ENCODE measurements at places on chromosomes 1 and 21.

DNA sequence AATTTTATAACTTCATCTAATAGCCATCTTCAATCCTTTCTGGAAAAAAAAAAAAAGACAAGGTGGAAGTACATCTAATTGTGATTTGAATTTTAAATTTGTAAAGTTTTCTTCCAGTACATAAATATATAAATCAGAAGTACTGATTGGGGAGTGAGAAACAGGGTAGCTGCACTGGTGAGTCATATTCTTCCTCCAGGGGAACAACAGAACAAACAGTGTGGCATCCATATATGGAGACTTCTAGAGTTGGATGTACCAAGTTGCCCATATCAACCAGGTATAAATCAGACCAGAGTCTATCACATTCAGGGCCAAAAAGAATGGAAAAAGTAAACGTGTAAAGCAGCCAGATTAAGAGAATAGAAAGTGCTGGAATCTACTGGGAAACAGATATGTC lies 66.0 kb upstream of the NRIP1 start:
- H3K27ac ChIP-seq = no peak overlapping the region
- H3K4me1 ChIP-seq = no peaks in the 10 kb centered on the region
- no peaks in the 10 kb centered on the region for H3K36me3 ChIP-seq
- H3K4me3 ChIP-seq = no peak overlapping the region

DNA sequence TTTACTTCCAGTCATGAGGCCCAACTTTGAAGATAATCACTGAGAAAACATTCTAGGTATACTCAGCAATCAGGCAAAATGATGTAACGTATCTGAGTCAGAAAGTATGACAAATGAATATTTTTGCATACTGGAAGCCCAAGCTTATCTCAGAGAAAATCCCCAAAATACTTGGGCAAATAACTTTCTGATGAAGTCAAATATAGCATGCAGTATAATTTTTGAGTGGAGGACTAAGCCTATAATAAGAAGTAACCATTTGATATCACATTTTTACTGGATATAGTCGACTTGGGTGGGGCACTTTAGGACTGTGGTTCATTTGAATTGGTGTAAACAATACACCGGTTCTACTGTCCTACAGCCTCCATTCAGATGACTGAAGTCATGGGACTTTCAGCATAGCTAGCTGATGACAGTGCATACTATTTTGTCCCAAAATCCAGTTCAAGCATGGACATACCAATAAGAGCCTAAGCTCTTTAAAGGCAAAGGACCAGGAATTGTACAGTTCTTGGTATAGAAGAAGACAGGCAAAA lies 2.3 kb upstream of the GADD45A start:
- no peak for DNase-seq
- H3K4me3 ChIP-seq = no peak overlapping the region
- H3K4me1 ChIP-seq = peaks cover 5% of the 10 kb centered on the region
- H3K27ac ChIP-seq = peak overlapping the region; percentile 16
- no peaks in the 10 kb centered on the region for H3K36me3 ChIP-seq

DNA sequence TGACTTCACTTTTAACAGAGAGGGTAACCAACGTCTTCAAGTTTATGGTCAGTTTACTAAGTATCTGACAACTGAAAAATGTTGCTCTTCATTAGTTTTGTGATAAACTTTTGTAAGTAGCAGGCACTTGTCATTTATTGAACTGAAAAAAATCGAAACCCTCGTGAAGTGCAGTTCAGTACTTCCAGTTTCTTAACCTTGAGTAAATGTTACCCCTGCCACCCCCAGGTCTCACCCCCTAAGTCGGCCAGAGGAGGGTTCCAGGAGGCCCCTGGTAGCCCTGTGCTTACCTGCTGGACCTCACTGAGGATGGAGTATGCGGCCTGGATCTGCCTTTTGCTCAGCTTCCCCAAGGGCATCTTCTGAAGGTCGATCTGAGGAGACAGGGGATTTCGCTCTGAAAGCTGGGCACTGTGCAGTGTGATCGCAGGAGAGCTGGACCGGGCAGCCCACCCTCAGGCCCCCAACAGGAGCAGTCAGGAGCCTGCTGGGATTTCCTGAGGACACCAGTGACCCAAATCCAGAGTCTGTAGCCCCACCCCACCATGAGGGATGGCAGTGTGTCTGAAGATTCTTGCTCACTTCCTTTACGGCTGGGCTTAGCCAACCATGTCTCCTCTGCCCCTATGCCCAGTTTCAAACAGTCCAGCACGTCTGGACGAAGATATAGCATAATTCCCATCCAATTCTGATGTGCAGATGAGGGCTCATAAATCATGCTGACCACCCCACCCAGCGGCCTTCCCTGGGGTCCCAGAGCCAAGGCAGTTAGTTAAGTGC lies 37.6 kb downstream of the PARP1 start:
- H3K36me3 ChIP-seq = peaks cover 13% of the 10 kb centered on the region
- H3K4me3 ChIP-seq = no peak overlapping the region
- DNase-seq = no peak
- H3K4me1 ChIP-seq = no peaks in the 10 kb centered on the region
- H3K27me3 ChIP-seq = no peaks in the 10 kb centered on the region

- no peaks in the 10 kb centered on the region for H3K27me3 ChIP-seq
- H3K4me3 ChIP-seq = no peak overlapping the region
- DNase-seq = no peak
- H3K27ac ChIP-seq = no peak overlapping the region
- H3K4me1 ChIP-seq = no peaks in the 10 kb centered on the region
These were observed 22.0 kb downstream of the HHIPL2 start for GRCh38 chr1:222525951-222526350.

- no peaks in the 10 kb centered on the region for H3K27me3 ChIP-seq
- H3K4me1 ChIP-seq = no peaks in the 10 kb centered on the region
- H3K36me3 ChIP-seq = no peaks in the 10 kb centered on the region
- peak overlapping the region; percentile 3 for H3K27ac ChIP-seq
These were observed 8.1 kb downstream of the NCF2 start for GRCh38 chr1:183582021-183582713.

DNA sequence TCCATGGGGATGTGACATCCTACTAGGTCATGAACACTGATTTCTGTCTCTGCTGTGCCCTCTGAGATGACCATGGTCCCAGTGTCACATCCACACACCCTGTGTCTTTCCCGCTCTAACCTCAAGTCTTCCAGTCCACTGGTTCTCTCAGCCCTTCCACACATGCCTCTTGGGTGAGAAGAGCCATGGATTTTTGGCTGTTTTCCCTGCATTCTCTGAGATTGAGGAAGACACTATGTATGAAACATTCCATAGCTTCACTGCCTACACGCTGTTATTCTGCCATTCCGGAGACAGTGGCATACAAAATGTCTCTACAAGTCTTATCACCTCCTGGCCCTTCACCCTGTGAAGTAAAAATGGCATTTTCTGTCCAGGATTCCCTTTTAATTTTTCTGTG lies 247.3 kb downstream of the BACH1 start:
- no peaks in the 10 kb centered on the region for H3K36me3 ChIP-seq
- no peak overlapping the region for H3K27ac ChIP-seq
- H3K4me1 ChIP-seq = no peaks in the 10 kb centered on the region

- no peaks in the 10 kb centered on the region for H3K27me3 ChIP-seq
- DNase-seq = no peak
- H3K36me3 ChIP-seq = no peaks in the 10 kb centered on the region
- H3K27ac ChIP-seq = peak overlapping the region; percentile 62
- peaks cover 10% of the 10 kb centered on the region for H3K4me1 ChIP-seq
These were observed 173.0 kb downstream of the NFIA start for GRCh38 chr1:61255358-61255703.

DNA sequence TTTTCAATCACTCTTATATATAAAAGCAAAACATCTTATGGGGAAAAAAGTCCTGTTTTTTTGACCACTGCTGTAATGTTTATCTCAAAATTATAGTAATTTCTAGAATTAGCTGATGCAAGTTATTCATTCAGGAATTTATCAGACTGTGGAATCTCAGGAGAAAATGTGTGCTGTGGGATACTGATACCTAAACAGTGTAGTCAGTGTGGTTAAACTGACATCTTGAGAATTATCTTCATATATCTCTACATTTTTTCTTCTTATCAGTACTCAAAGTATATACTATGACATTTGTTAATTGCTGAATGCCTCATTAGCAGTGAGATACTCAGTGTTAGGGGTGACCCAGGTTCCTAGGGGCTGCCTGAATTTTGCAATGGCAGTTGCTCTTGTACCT lies 839.3 kb downstream of the KCNT2 start:
- no peaks in the 10 kb centered on the region for H3K36me3 ChIP-seq
- DNase-seq = no peak
- no peaks in the 10 kb centered on the region for H3K4me1 ChIP-seq
- H3K27me3 ChIP-seq = no peaks in the 10 kb centered on the region
- no peak overlapping the region for H3K4me3 ChIP-seq

DNA sequence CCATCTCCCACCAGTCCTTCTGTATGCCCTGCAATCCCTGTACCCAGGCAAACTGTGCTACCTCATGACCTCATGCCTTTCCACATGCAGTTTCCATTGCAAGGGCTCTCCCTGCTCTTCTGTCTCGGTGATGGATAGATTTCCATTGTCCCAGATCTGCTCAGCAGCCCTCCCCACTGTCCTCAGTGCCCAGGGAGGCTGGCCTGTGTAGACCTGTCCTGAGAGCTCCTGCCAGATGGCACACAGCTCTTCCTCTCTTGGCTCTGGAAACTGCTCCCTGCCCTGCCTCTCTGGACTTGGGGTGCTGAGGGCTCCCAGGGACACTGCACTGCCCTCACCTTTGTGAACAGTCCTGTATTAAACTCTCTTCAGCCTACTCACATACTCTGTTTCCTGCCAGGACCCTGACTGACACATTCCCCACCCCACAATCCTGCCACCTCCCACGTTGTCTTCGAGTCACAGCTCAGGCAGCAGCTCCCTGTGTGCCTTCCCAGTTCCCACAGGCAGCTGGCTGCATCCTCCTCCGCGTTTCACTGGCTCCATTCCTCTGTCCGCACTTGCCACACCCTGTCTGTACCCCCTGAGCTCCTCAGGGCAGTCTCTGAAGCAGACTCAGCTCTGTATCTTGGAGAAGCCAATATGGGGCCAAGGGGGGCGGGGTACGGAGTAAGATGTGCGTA lies 57.0 kb downstream of the SPATA46 start:
- H3K4me3 ChIP-seq = peak overlapping the region; percentile 5
- H3K36me3 ChIP-seq = no peaks in the 10 kb centered on the region
- peak; percentile 86 for DNase-seq
- H3K27ac ChIP-seq = peak overlapping the region; percentile 50

DNA sequence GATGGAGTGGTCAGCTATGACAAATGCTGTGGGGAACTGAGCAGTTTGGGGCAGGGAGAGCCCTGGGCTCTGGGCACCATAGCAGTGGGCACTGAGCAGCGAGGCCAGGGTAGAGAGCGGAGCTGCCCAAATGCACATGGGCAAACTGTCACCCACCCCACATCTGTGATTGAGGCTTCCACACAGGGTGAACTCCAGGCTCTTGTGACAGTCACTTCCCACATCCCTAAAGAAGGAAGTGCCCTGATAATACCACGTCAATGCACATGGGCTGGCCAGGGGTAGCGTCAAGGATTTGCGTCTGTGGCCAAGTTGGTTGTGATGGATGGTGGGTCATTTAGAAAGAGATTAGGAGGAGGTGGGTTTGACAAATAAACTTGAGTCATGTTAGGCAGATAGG lies 2.6 kb upstream of the GUCA2B start:
- H3K27me3 ChIP-seq = no peaks in the 10 kb centered on the region
- H3K4me3 ChIP-seq = no peak overlapping the region
- DNase-seq = no peak
- no peaks in the 10 kb centered on the region for H3K36me3 ChIP-seq

DNA sequence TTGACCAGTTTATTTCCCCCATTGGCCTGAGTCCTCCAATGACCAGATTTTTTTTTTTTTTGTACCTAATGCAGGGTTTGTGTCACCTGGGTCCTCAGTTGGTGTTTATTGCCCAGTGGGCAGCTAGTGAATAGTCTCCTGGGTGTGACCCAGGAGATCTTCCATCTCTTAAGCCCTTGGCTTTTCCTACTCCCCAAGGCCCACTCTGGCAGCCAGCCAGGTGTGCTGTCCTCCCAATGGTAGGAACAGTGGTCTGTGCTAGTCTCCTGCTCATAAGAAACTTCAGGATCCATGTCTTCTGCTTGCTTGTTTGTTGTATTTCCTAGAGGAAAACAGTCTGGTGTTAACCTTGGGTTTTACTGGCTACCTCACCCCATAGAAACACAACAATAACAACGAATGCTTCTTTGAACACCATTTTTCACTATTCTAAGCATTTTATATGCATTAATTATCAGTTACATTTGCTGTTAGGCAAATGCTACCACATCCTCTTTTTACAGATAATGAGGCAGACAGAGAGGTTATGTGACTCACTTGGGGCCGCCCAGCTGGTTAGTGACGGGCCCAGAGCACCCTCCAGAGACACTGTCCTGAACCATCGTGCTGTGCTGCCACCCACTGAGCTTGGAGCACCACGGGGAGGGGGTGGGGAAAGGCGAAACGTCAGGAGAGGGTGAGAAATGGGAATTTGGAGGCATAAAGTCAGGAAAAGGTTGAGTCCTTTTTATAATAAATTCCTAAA lies 107.5 kb downstream of the HIVEP3 start:
- H3K27ac ChIP-seq = no peak overlapping the region
- H3K36me3 ChIP-seq = no peaks in the 10 kb centered on the region
- no peaks in the 10 kb centered on the region for H3K4me1 ChIP-seq
- no peak for DNase-seq

- H3K4me3 ChIP-seq = no peak overlapping the region
- H3K27ac ChIP-seq = no peak overlapping the region
- H3K4me1 ChIP-seq = no peaks in the 10 kb centered on the region
- no peaks in the 10 kb centered on the region for H3K36me3 ChIP-seq
These were observed 49.9 kb downstream of the CCN1 start for GRCh38 chr1:85630493-85630892.

DNA sequence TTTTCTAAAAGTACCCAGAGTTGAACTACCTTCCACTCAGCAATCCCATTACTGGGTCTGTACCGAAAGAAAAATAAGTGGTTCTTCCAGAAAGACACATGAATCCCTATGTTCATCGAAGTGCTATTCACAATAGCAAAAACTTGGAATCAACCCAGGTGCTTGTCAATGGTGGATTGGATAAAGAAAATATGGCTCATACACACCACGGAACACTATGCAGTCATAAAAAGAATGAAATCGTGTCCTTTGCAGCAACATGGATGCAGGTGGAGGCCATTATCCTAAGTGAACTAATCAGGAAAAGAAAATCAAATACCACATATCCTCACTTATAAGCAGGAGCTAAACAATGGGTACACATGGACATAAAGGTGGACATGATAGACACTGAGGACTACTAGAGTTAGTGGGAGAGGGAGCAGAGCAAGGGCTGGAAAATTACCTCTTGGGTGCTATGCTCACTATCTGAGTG lies 32.9 kb upstream of the JUN start:
- H3K27me3 ChIP-seq = no peaks in the 10 kb centered on the region
- no peak for DNase-seq
- peaks cover 3% of the 10 kb centered on the region for H3K4me1 ChIP-seq
- no peaks in the 10 kb centered on the region for H3K36me3 ChIP-seq
- H3K27ac ChIP-seq = peak overlapping the region; percentile 93
- H3K4me3 ChIP-seq = peak overlapping the region; percentile 62

GRCh38 chr1:66341446-66342089 lies 192.4 kb upstream of the SGIP1 start:
- no peaks in the 10 kb centered on the region for H3K27me3 ChIP-seq
- H3K4me1 ChIP-seq = no peaks in the 10 kb centered on the region
